ENCODE measurements at places on chromosomes 5 and 9. TPM values are rescaled to one million over a fixed set of nuclear protein-coding genes. Genes with fewer than 3 reads are reported as not detected.

The COL23A1 gene
- 5.7 TPM for total RNA-seq

GRCh38 chr5:175709276-175709781, 51.5 kb downstream of the HRH2 start:
- DNase-seq: no peak

DNA sequence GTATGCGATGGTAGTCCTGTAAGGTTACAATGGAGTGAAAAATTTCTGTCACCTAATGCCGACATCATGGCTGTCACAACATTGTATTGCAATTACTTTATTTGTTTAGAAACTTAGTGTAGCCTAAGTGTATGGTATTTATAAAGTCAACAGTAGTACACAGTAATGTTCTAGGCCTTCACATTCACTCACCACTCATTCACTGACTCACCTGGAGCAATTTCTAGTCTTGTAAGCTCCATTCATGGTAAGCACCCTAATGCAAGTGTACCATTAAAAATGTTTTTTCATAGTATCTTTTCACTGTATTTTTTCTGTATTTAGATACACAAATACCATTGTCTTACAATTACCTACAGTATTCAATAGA, 58.5 kb downstream of the ATP10B start:
- no peak for DNase-seq

- peak; percentile 94 for DNase-seq
Observed at GRCh38 chr5:10699987-10700386, 61.0 kb downstream of the DAP start.

The PCDHB11 gene
- not detected for total RNA-seq

- no peak for DNase-seq
Observed at GRCh38 chr9:12853051-12853450, 78.2 kb downstream of the LURAP1L start.

GRCh38 chr9:105131981-105132380, 112.5 kb upstream of the SLC44A1 start:
- DNase-seq: no peak

DNA sequence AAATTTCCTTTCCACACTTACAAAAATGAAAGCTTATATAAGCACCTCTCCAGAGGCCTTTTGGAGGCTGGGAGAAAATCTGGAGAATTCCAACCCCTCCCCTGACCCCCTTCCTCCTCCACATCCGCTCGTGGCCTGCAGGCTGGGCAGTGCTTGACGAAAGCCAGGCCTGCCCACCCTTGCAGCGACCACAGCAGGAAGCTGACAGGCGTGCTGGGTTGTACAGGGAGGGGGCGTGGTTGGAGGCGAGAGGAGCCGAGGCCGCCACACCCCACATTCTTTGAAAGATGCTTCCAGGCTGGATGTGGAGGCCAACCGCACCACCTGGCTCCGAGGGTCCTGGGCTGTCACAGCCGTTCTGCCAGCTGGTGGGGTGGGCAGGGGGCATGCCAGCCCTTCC, 47.8 kb upstream of the IER5L start:
- DNase-seq: no peak

- DNase-seq: no peak
Observed at GRCh38 chr5:155885199-155885598, 441.8 kb upstream of the SGCD start.

- no peak for DNase-seq
Observed at GRCh38 chr5:118891252-118891651, 97.1 kb downstream of the DTWD2 start.

DNA sequence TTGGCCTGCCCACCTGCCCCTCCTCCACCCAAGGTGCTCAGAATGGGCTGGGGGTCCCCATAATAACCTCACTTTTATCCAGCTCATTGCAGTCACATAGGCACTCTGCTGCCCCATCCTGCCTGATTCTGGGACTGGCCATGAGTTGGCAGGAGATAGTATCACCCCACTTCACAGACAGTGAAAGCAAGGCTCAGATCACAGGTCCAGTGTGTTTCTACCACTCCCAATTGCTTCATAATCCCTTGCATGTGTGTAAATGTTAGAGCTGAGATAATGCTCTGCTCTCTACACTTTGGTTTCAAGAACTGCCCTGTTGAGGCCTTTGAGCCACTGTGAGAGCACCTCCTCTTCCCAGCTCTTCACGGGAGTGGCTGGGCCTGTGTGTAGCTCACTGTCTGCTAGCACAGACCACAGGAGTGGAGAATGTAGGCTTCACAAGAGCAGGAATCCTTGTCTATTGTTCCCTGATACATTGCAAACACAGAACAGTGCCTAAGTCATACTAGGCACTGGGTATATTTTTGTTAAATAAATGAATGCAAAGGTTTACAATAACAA, 8.4 kb downstream of the PCYOX1L start:
- no peak for DNase-seq

Measured in Karpas-422 (cell line).